Spleen (tissue), 13 donors: ENCODE measurements at places on chromosomes 7 and 10.

GRCh38 chr7:122544463-122544862, 154.5 kb downstream of the RNF133 start:
- no peaks in the 10 kb centered on the region for H3K27me3 ChIP-seq
- no peaks in the 10 kb centered on the region for H3K4me1 ChIP-seq
- H3K4me3 ChIP-seq = no peak overlapping the region
- H3K36me3 ChIP-seq = no peaks in the 10 kb centered on the region

DNA sequence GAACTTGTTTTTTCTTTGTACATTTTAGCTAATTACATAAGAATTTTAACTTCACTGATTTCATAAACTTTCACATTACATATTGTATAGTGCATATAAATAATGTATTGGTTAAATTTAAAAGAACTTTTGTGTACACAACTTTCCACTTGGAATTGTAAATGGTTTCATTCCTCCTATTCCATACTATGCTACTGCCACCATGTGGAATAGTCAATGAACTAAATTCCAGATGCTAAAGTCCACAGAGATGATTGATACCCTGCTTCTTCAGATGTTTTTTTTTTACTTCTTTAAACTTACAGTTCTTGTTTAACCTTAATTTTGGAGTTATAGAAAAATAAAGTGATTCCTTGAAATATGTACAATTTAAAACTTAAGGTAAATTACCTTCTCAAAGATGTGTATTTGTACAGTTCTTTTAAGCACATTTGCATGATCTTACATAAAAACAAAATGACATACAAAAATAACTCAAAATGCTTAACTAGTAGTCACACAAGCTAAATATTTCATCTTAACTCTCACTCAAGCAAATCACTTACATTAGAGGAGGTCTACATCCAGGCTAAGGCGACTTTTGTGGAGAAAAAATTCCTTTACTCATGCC, 247.6 kb upstream of the HGF start:
- no peaks in the 10 kb centered on the region for H3K36me3 ChIP-seq
- H3K4me3 ChIP-seq = no peak overlapping the region
- no peak overlapping the region for H3K27ac ChIP-seq
- no peaks in the 10 kb centered on the region for H3K27me3 ChIP-seq
- no peak for DNase-seq
- H3K4me1 ChIP-seq = no peaks in the 10 kb centered on the region

GRCh38 chr7:95755277-95755934, 16.9 kb upstream of the DYNC1I1 start:
- DNase-seq = no peak
- no peaks in the 10 kb centered on the region for H3K4me1 ChIP-seq
- H3K27ac ChIP-seq = no peak overlapping the region
- no peaks in the 10 kb centered on the region for H3K36me3 ChIP-seq

- no peaks in the 10 kb centered on the region for H3K27me3 ChIP-seq
- H3K27ac ChIP-seq = no peak overlapping the region
- no peaks in the 10 kb centered on the region for H3K4me1 ChIP-seq
- DNase-seq = no peak
- no peak overlapping the region for H3K4me3 ChIP-seq
Measured at GRCh38 chr7:19051767-19052375, 65.6 kb downstream of the TWIST1 start.

DNA sequence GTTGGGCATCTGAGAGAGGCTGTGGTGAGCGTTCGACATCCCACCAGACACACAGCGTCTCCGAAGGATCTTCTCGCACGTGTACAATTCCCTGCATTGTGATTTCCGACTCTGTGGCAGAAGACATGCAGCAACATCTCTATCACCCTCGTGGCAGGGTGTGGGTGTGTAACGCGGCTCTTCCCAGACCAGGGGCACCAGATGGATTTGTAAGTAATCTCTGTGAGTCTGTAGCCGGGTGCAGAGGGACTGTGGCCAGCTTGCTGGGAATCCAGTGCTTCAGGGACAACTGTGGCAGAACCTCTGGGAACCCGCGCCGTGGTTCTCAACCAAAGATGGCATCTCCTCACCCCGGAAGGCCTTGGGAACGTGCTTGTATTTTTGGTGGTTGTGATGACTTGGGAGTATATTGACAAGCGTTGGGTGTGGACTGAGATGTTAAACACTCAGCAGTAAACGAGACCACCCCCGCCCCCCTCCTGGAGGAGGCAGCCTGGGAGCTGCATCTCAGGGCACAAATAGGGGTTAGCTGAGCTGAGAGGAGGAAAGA, 21.2 kb downstream of the FOXL3 start:
- DNase-seq = peak; percentile 33
- H3K27me3 ChIP-seq = peaks cover 8% of the 10 kb centered on the region
- no peak overlapping the region for H3K4me3 ChIP-seq
- no peak overlapping the region for H3K27ac ChIP-seq
- H3K4me1 ChIP-seq = no peaks in the 10 kb centered on the region

DNA sequence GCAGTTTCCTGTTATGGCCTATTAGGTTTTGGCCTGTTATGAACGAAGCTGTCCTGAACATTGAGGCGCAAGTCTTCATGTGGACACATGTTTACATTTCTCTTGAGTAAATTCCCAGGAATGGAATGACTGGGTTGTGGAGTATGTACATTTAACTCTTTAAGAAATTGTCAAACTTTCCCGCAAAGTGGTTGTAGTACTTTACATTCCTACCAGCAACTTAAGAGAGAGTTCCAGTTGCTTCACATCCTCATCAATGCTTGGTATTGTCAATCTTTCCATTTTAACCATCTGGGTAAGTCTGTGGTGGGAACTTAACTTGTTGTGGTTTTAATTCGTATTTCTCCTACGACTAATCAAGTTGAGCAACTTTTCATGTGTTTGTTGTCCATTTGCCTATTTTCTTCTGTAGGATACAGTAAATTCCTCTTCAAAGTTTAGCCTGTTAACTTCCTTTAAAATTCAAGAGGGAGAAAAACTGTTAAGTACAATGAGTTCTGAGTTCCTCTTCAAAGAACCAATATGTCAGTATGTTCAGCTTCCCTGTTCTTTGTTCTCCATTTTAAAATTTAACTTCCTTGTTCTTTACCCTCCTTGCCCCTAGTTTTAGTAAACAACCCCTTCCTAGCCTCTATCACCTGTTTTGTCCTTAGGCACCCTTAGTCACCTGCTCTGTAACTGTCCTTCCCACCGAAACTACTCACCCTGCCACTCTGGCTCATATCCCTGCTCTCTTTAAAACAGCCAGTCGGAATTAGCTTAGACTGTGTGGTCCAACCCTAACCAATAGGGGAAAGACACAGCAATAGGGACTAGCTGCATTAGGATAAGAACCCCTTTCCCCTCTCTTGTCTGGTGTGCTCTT, 74.0 kb downstream of the FAM241B start:
- no peaks in the 10 kb centered on the region for H3K4me1 ChIP-seq
- no peak for DNase-seq
- H3K4me3 ChIP-seq = no peak overlapping the region
- no peaks in the 10 kb centered on the region for H3K36me3 ChIP-seq

DNA sequence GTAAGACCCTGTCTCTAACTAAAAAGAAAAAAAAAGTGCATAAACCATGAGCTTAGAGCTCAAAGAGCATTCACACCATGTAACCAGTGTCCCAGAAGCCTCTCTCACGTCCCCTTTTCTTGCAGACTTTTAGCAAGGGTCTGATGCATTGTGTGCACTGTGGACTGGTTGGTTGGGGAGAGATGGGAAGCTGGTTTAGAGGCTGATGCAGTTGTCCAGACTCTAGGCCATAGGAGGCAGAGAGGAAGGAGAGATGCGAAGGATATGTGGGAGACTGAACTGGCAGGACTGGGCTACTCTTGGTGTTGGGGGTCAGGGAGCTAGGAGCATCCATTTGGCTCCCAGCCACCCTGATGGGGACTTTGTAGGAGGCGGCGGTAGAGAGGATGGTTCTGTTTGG, 1.8 kb downstream of the SSC4D start:
- no peak overlapping the region for H3K27ac ChIP-seq
- H3K36me3 ChIP-seq = no peaks in the 10 kb centered on the region
- H3K4me3 ChIP-seq = no peak overlapping the region
- no peak for DNase-seq
- H3K4me1 ChIP-seq = peaks cover 11% of the 10 kb centered on the region

GRCh38 chr7:129865093-129865924, 87.5 kb downstream of the UBE2H start:
- no peak overlapping the region for H3K4me3 ChIP-seq
- no peak overlapping the region for H3K27ac ChIP-seq
- peaks cover 68% of the 10 kb centered on the region for H3K4me1 ChIP-seq
- no peak for DNase-seq
- H3K27me3 ChIP-seq = no peaks in the 10 kb centered on the region
